Stimulated activated CD8-positive, alpha-beta memory T cell treated with anti-CD3 and anti-CD28 coated beads, Interleukin-15, amount 100 ng/mL, for 4 hours (primary cell): ENCODE measurements at places on chromosomes 12 and 14.

- DNase-seq: no peak
Observed at GRCh38 chr12:48788854-48789775, at the start of gene ADCY6. Gene ADCY6, minus strand, starts transcription at chr12:48789089. Its CDS starts 5,655 bp downstream, at chr12:48783434.

DNA sequence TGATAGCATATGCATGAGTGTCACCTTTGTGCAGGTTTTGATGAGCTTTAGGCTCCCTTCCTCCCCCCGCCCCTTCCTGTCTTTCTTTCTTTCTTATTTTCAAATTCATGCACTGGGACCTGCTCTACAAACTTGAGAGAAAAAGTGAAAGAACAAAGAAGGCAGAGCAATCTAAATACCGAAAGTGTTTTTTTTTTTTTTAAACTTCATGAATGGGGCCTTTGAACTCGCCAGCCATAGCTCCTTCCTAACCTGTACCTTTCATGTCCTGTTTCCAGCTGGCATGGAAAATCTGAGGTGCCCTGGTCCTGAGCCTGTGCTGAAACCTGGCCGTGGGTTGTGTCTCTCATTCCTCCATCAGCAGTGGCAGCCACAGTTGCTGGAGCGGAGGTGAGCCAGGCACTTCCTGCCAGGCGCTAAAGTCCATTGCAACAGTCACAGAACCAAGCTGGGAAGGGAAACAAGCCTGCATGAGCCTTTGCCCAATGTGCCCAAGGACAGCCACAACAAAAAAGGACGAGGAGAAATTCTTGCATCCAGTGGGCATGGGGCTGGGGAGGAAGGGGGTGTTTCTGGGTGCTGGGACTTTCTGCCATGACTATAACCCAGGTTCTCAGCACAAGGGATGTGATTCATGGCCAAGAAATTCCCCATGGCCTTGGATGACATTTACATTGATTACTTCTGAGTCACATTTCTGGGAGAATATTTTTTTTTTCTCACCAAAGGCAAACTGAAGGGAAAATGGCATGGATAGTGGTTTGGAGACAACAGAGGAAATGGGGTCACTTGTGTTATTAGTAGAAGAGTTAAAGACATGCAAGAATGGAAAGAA lies 102.7 kb downstream of the TMEM30B start:
- no peak for DNase-seq

- DNase-seq: no peak
Observed at GRCh38 chr14:95137164-95137803, 20.0 kb downstream of the DICER1 start.

DNA sequence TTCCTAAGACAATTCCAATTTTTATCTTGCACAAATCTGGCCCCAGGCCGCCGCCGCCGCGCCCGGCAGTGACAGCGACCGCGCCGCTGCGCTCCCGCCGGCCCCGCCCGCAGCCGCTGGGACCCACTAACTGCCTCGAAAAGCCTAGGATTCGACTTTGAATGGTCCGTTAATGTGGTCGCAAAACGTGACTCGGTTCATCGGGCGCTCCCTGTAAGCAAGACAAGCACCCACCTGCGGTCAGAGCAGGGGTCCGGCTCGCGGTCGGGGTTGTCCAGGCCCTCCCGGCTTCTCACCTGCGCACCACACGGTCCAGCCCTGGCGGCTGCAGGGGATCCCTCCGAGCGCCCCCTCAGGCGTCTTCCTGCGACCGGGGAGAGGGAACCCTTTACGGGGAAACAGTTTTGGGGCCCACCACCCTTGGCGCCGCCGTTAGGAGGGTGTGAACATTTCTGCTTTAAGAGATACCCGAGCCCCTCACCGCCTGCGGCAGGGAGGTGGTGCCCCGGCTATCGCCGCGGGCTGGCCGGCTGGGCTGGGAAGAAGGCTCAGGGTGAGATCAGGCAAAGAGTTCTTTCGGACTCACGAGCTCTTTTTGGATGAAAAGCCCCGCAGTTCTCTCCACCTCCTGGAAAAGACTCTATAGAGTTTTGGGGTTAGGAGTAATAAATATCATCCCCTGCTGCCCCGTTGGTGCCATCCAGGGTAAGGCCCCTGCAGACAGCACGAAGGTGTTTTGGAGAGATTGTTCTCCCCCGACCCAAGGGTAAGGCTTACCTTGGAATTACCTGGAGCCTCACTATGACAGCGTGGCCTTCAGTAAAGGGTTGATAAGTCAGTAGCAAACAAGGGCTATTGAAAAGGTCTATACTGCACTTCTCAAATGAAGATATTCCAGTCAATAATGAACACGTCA lies 13.6 kb upstream of the FOXJ2 start:
- no peak for DNase-seq

DNA sequence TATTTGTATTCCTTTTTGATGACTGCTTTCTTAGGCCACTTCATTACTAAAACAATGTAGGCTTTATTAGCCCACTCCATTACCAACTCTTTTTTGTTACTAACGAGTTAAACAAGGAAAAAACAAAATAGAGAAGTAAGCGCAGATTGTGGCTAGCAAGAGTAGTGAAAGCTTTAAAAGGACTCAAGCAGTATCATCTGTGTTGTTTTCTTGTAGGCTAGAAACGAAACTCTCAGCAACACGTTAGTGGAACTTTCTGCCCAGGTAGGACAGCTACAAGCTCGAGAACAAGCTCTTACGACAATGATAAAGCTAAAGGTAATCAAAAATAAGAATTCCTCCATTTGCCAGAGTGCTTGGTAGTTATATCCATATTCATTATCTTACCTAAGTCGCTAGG lies 11.1 kb downstream of the CCDC62 start:
- no peak for DNase-seq

DNA sequence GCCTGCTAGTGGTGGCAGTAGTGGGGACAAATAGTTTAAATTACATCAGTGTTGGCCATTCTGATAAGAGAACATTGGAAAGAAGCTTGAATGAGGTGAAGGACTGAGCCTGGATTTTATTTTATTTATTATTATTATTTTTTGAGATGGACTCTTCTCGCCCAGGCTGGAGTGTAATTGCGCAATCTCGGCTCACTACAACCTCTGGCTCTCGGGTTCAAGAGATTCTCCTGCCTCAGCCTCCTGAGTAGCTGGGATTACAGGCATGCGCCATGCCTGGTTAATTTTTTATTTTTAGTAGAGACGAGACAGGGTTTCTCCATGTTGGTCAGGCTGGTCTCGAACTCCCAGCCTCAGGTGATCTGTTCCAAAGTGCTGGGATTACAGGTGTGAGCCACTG lies 739.4 kb downstream of the AACS start:
- DNase-seq: no peak

GRCh38 chr12:21607701-21608100 lies 3.1 kb upstream of the GYS2 start:
- DNase-seq: no peak

DNA sequence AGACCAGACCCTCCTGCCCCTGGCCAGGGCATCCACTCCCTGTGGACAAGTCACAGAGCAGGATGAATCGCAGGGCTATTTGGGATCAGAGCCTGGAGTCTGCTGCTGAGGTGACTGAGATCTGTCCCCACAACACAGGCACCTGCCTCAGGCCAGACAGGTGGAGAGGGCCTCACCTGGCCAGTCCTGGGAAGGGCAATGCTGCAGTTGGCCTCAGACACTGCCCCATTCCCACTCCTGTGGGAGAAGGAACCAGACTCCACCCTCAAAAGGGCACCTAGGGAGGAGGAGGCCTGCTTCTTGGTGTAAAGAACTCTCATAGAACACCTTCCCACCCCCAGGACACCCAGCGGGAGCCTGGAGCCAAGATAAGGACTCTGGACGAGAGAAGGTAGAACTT lies 48.3 kb upstream of the PLEKHG6 start:
- DNase-seq: no peak

DNA sequence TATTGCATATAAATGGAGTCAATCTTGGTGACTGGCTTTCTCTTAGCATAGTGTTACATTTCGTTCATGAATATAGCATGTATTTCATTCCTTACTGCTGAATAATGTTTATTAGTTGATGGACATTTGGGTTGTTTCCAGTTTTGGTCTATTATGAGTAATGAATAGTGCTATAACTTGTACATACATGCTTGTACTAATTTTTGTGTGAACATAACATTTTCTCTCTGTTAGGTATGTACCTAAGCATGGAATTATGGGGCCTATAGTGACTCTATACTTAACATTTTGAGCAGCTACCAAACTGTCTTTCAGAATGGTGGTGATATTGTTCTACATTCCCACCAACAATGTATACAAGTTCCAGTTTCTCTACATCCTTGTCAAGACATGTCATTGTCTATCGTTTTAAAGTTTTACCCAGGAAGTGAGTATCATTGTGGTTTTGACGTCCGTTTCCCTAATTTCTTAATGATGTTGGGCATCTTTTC lies 23.1 kb downstream of the ATP2A2 start:
- DNase-seq: no peak

- DNase-seq: peak; percentile 46
Observed at GRCh38 chr14:39432619-39433451, 602 bp upstream of the FBXO33 start.
